AG04449 (cell line): ENCODE measurements at places on chromosomes 3 and 15.

DNA sequence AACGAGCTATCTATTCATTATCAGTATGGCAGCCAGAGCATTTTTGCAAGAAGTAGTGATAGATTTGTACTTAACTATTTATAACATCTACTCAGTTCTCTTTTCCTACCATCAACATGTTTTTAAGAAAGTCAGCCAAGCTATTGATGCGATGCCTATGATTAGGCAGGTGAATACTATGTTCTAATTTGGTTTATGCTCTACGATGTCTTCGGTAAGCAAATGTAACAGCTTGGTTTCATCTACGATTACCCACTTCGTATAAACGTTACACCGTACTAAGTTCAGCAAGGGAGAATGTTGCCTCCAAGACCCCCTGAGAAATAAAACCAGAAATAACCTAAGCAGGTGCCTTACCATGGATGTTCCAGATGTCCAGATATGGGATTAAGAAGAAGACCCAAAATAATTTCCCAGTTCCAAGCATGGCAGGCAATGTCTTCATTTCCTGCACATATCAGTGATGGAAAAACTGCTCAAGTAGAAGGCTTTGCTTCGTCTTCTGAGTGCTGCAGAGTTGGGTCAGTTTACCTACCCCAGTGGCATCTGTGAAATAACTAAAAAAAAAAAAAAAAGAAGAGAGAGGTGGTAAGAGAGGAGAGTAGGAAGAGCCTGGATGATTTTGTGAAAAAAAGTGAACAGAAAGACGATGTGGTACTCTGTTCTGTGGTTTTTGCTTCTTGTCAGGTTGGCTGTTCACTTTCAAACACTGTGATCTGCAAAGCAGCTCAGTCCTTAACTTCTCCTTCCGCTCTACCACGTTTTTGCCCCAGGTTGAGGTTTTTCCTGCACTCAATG is at the start of gene BTLA:
TSS of gene BTLA (minus strand) at position 559 of the 798 bp plus-strand sequence. CDS start at position 445, 114 bp downstream.
- DNase-seq: no peak

GRCh38 chr3:194194051-194194756 is 58.3 kb downstream of the HES1 start:
- no peak for DNase-seq

- no peak for DNase-seq
Measured at GRCh38 chr3:173785004-173785403, 387.5 kb downstream of the NLGN1 start.

GRCh38 chr3:11544412-11545181 is 99.1 kb downstream of the VGLL4 start:
- DNase-seq: no peak

GRCh38 chr3:65829228-65829627 is 209.5 kb downstream of the MAGI1 start:
- no peak for DNase-seq

DNA sequence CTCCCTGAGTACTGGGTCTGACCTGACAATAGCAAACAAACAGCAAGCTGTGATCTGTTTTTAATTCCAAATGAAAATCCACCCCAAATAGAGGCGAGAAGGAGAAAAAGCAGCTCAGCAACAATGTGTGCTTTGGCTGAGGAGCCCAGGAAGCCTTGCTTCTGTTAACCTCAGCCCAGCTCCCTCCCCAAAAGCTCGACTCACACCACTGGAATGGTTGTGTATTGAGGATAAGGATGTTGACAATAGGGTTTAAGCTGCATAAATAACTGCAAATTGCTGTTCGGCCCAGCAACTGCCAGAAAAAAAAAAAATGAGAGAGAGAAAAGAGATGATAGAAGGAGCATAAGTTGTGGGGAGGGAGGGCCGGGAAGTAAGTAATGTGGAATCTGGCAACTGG is 104.0 kb upstream of the TBC1D5 start:
- no peak for DNase-seq

GRCh38 chr15:66294157-66294931 is 976 bp downstream of the DIS3L start:
- peak; percentile 50 for DNase-seq

DNA sequence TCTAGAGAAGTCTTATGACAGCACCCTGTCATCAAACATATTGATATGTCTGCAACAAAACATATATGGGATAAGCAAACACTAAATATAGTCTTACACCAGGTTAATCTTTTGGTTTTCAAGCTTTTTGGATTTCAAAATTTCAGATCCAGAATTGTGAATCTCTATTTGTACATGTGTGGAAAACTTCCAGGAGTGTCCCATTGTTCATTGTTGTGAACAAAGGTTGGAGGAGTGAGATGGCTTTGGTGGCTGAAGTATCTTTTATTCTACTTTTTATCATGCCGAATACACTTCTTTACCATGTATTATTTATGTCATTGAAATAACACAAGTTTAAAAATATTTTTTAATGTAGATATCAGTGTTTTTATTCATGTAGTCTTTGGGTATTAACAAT is 5.9 kb upstream of the FHIT start:
- DNase-seq: no peak

DNA sequence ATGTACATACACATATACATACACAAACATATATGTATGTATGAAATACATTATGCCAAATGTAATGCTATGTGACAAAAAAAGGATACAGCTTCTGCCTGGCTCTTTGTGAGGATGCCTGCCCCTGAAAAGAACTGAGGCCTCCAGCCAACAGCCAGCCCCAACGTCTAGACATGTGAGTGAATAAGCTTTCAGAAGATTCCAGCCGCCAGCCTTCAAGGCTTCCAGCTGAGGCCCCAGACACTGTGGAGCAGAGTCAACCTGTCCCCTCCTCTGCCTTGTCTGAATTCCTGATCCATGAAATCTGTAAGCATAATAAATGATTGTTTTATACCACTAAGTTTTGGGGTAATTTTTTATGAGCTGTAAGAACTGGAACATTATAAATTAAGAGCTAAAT is 24.7 kb downstream of the GXYLT2 start:
- DNase-seq: no peak

DNA sequence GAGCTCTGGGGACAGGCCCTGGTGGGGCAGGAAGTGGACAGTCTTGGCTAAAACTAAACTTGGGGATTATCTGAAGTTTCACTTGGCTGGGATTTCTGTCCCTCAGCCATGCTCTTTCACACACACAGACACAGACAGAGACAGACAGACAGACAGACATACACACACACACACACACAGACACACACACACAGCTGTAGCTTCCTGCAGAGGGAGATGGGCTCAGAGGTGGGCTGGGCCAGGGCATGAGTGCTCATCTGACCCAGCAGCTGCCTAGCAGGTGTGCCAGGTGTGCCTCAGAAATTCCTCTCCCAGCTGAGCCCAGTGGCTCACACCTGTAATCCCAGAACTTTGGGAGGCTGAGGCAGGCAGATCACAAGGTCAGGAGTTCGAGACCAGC is 3.3 kb downstream of the RHOV start:
- DNase-seq: no peak
